ENCODE measurements at places on chromosomes 4 and X.

DNA sequence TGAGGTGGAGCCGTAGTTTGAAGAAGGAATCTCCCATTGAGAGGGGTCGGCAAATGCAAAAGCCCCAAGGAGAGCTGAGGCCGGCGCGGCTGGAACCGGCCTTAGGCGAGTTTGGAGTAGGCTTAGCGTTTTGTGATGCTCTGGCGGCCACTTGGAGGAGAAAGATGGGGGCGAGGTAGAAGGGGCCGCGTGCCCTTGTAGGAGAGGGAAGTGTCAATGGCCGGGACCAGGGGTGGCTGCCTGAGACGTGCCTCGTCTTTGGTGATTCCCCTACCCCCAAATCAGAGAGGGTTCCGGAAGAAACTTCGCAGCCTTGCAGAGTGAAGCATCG, 11.7 kb downstream of the MSX1 start:
- no peak for DNase-seq

DNA sequence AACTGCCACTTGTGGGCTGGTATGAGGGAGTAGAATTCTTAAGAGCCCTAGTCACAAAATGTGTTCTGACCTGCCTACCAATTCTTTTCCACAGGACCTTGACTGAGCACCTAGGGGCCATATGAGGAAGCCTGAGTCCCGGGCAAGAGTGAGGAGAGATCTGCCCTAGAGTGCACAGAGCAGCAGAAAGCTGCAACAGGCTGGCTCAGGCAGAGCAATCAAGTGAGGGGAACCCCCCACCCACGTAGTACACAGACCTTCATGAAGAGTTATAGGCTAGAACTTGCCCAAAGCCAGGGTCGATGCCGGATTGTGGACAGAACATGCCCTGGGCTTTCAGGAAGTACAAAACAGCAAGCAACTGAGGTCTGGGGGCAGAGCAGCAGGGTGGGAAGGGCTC, 117.0 kb downstream of the SPOCK3 start:
- no peak for DNase-seq

DNA sequence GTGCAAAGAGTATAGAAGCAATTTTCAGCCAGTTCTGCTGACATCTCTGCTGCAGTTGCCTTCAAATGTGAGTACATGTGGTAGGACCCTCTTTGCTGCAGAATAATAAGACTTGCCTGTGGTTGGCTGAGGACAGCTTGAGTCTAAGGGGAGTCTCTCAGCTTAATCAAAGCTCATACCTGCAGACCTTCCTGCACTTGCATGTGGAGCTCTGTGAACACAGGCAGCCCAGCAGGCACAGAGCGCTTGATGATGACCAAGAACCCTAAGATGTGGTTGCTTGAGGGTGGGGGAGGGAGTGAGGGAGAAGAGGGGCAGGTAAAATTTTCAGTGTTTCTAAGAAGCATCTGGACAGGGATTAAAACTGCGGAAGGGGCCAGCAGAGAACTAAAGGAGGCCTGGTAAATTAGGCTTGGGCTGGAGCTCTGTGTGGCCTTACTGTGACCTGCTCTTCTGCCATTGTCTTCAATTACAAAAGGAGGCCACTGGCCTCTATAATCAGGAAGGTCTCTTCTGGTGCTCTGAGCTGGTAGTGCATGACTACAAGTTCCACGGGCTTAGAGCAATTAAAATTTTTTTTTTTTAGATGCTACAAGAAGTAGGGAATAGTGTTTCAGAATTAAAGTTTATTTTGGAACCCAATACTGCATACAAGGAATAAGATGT, 59.9 kb upstream of the CHRNA9 start:
- DNase-seq = no peak

DNA sequence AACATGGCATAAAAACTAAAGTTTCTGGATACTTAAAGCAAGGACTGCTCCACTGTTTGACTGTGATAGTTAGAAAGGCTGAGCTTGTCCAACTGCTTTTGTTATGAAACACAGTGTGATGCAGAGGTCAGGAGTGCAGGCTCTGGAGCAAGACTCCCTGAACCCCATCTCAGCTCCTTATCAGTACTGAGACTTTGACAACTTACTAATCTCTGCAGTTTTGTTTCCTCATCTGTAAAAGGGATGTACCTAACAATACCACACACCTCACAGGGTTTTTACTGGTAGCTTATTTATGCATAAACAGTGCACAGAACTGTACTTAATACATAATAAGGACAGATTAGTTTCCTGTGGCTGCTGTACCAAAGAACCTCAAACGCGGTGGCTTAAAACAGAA, 804.3 kb downstream of the FSTL5 start:
- peak; percentile 14 for DNase-seq

DNA sequence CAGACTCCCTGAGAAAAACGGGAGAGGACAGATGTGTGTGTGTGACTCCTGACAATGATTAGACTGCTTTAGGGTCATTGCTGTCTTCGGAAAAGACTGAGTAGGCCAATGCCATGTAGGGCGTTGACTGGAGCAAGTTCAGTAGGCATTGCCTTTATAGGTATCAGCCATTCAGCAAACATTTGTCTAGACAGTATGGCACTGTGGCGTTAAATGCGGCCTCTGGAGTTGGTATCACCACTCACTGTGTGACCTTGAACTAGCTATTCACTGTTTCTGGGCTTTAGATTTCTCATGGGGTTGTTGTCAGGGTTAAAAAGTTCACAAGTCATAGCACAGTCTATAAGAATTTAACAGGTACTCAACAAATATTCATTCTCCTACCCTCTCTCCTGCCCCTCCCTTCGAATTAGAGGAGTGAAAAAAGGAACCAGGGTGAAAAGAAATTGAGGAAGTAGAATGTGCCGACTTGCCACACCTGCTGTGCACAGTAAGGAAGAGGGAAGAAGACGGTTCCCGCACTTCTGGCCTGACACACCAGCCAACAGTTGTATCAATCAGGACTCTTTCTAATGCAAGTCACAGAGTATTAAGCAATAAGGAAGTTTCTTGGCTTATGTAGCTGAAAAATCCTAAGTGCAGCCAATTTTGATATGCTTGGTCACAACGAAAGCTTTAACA, 83.2 kb upstream of the PLAC8 start:
- DNase-seq = no peak

DNA sequence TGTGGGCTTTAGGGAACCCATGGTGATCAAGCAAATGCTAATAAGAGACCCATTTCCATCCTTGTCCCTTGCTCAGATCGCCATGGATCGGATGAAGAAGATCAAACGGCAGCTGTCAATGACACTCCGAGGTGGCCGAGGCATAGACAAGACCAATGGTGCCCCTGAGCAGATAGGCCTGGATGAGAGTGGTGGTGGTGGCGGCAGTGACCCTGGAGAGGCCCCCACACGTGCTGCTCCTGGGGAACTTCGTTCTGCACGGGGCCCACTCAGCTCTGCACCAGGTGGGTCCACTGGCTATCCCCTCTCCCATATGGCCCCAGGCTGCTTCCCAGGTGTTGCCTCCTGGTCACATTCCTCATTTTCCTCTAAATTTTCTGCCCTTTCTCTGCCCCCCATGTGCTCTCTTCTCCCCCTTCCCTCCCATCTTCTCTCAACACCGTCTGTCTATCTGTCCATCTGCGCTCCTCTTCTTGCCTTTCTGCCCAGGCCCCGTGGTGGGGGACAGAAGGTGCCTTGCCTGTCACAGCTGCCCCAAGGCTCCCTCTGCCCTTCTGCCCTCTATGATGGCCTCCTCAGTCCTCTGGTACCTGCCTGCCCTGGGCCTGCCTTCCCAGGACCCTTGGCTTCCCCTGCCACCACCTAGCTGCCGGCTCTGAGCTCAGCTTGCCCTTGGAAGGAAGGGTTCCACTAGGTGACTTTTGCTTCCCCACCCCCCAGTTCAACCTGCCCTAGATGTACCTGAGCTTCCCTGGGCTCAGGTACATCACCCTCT, 5.2 kb downstream of the CDK16 start:
- DNase-seq = no peak

DNA sequence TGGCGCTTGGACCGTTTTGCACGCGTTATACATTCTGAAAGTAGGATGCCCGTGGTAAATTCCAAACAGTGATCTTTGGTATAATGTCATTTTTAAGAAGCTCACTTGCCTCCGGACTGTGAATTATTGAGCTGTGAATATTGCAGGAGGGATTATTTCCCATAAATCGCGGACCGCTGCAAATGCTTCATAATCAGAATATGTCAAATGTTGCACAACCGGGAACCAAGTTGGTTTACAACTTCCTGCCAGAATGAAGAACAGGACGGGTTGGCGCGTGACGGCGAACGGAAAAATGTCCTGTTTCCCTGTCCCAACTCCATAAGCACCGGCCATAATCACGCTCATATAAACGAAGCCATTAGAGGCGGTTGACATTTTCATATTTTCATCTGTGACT, 67.6 kb downstream of the SHOX start:
- DNase-seq = no peak

GRCh38 chr4:128322986-128323385, 35.4 kb upstream of the PGRMC2 start:
- peak; percentile 4 for DNase-seq

DNA sequence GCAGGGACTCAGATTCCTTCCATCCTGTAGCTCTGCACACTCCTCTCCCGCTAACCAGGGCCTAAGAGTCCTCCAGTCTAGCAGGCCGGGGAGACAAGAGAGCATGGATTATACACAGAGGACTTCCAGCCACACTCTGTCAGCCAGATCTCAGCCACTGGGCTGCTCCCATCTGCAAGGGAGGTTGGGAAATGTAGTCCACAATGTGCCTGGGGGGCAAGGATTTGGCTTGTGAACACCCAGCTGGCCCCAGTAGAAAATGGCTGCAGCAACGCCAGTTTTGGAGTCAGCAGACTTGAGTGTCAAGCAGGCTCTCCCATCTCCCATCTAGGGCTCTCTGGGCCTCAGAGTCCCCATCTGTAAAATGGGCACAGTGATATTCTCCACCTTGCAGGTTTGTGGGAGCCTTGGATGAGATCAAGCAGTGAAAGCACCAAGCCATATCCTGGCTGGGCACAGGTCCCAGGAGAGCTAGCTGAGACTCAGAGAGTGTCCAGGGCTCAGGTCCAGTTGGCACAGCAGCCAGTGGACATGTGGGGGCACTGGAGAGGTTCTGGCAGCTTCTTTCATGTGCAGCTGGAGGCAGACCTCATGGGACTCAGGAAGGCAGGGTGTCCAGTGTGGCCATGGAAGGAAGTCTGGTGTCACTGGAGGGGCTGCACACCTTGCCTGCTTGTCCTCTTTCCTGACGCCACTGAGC, 14.6 kb downstream of the PSAPL1 start:
- DNase-seq = no peak

Data from A549 (cell line).